Astrocyte of the hippocampus (primary cell): ENCODE measurements at places on chromosomes 2 and 18.

- DNase-seq, result no peak
Observed at GRCh38 chr2:218816561-218817011, 15.0 kb downstream of the PRKAG3 start.

GRCh38 chr2:219038600-219038999 is 2.7 kb downstream of the CFAP65 start:
- DNase-seq, result no peak

DNA sequence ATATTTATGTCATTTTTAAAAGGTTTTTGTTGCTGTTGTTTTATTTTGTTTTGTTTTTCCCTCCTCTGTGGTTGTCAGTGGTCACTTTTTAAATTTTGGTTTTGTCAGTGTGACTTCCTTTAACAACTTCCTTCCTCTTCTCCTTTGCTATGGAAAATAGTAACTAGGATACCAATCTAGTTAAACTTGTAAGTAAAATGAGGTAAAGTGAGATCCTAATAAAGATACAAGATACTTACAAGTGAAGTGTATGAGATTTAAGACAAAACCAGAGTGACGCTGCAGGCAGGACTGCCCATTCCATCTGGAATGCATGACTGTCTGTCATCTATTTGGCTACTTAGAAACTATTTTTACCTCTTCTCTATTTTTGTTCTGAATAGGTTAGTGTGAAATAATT is 30.6 kb upstream of the CREB1 start:
- no peak for DNase-seq

DNA sequence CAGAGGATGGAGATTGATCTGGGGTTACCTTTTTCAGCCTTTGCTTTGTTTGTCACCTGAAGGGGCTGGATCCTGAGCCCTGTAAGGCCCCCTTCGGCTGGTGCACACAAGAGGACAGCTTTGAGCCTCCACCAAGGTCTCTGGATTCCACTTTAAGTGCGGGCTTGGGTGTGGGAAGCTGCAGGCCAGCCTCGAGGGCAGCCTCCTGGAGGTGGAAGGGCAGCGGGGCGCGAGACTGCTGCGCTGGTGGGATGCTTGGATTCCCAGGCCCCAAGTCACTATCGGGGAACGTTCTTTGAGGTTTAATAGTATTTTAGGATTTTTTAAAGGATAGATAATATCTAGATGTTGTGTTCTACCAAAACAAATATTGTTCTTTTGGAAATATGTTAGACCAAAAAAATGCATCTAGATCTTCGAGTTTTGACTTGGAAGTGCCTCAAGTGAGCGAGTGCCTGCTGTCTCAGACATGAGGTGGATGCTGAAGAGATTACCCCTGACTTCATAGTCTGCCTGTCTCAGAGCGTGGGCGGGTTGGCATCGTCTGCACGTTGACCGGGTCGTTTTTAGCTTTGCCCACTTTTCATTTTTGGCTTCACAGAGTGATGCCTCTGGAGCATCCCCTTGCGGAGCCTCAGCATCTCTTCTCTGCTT is 113.8 kb downstream of the AGAP1 start:
- DNase-seq, result no peak

GRCh38 chr18:78900938-78901909 is 78.4 kb upstream of the SALL3 start:
- DNase-seq, result no peak

GRCh38 chr2:19787134-19787533 is 114.6 kb downstream of the TTC32 start:
- no peak for DNase-seq

- DNase-seq, result no peak
Observed at GRCh38 chr2:71620116-71620515, 166.8 kb downstream of the DYSF start.

DNA sequence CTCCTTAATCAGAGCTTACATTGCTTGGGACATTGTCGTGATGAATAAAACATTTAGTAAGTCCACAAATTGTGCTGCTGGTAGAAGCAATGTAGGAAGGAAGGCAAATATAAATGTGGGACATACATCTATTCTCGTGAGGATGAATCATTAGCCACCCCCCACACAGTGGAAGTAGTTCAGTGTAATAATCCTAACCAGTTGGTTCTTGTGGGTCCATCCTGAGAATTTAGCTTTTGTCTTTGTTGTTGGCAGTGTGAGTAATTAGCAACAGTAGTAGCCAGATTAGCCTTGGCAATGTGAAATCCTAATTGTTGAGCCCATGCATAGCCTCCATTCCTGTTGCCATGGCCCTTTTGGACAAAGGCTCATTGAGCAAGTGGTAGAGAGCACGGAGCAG is 532.1 kb downstream of the FBXO15 start:
- DNase-seq, result peak; percentile 34

GRCh38 chr2:192186806-192187205 is 7.9 kb downstream of the TMEFF2 start:
- no peak for DNase-seq

GRCh38 chr2:21131861-21132260 is 8.1 kb downstream of the TDRD15 start:
- DNase-seq, result no peak

DNA sequence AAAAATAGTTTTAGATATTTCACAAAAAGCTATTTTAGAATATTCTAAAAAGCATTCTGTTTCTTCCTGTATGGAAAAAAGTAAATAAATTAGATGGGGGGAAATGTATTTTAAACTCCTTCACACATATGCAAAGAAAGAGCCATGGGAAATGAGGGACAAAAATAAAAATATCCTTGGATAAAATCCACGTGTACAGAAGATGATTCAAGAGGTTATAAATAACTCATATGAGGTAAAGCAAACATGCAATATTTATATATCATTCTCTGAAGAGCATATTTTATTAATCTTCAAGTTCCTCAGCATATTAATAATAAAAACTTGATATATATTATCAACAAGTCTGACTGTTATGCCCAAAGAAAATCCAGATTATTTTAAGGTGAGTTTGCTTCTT is 8.8 kb upstream of the GFPT1 start:
- no peak for DNase-seq

DNA sequence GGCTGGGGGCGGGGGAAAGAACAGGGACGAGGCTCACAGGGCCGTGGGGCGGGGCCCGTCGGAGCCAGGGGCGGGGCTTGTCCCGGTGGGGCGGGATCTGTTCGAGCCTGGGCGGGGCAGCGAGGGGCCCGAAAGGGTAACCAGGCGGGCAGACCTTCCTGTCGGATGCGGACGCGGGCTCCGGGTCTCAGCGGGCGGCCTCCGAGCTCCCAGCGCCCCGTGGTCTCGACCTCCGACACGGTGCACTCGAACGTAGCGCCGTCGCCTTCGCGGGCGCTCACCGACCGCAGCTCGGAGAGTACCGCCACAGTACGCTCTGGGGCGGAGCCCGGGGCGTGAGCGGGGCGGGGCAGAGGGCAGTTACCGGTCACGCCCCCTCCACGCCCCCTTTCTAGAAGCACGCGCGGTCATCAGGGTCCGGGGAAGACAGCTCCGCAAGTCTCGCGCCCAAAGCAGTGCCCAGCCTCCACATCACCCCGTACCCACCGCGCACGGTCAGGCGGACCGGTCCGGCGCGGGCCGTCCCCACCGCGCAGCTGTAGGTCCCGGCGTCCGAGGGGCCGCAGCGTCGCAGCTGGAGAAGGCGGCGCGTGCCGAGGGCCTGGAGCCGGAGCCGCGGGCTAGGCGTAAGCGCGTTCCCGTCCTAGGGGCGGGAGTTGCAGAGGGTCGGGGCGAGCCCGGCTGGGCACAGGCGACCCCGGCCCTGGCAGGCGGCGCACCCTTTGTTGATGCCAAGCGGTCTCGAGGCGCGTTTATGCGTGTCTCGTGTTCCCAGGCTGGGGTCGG is 8.7 kb downstream of the TMEM198 start:
- peak; percentile 94 for DNase-seq

GRCh38 chr18:61992285-61992684 is 99.5 kb upstream of the RNF152 start:
- peak; percentile 89 for DNase-seq

DNA sequence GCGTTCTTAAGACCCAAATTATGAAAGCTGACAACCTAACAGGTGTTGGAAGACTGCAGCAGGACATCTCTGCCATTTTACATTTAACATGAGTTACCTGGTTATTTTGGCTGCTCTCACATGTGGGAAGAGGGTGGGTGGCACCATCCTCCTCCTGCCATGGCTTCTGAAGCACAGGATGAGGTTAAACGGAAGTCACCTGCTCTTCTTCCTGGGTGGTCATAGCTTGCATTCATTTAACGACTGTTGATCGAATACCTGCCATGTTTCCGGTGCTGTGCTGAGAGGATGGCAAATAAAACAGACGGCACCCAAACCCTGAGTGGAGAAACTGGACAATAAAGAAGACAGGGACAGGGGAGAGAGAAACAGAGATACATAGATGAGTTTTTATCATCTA is 118.0 kb downstream of the RHBDD1 start:
- DNase-seq, result no peak

- no peak for DNase-seq
Observed at GRCh38 chr2:235979037-235979436, 189.1 kb downstream of the GBX2 start.

GRCh38 chr2:169139993-169140767 is 70.8 kb downstream of the DHRS9 start:
- no peak for DNase-seq

GRCh38 chr2:234355021-234355720 is 141.7 kb downstream of the ARL4C start:
- no peak for DNase-seq

- DNase-seq, result no peak
Observed at GRCh38 chr2:120716641-120717585, 18.8 kb upstream of the GLI2 start.

- no peak for DNase-seq
Observed at GRCh38 chr2:205932861-205933260, 153.1 kb downstream of the INO80D start.

DNA sequence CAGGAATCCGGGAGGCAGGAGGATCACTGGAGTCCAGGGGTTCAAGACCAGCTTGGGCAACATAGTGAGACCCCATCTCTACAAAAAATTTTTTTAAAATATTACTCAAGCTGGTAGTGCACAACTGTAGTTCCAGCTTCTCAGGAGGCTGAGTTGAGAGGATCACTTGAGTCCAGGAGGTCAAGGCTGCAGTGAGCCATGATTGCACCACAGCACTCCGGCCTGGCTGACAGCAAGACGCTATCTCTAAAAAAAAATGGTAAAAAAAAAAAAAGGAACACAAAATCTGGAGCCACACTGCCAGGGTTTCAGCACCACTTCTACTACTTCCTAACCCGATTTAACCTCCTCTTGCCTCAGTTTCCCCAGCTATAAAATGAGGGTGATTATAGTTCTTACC is 57.0 kb downstream of the STEAP3 start:
- DNase-seq, result no peak

DNA sequence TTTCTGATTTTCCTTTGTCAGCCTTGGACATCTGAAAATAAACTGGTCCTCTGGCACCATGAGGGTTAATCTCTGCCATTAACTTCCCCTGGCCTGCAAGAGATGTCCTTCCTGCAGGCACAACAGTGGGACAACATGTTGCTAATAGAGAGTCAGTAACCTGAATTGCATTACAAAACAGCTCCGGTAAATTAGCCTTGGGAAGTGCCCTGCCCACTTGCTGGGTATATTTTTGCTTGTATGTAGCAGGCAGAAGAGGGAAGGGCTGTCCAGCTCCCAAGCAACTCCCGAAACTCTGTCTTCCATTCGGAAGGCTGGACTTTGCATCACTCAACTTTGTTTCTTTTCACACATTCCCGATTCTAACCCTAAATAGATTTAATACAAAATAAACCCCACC is 104.4 kb upstream of the ATP8B1 start:
- no peak for DNase-seq

- no peak for DNase-seq
Observed at GRCh38 chr2:41932241-41933045, 115.4 kb upstream of the PKDCC start.

- DNase-seq, result no peak
Observed at GRCh38 chr2:21254170-21254965, 130.6 kb downstream of the TDRD15 start.

DNA sequence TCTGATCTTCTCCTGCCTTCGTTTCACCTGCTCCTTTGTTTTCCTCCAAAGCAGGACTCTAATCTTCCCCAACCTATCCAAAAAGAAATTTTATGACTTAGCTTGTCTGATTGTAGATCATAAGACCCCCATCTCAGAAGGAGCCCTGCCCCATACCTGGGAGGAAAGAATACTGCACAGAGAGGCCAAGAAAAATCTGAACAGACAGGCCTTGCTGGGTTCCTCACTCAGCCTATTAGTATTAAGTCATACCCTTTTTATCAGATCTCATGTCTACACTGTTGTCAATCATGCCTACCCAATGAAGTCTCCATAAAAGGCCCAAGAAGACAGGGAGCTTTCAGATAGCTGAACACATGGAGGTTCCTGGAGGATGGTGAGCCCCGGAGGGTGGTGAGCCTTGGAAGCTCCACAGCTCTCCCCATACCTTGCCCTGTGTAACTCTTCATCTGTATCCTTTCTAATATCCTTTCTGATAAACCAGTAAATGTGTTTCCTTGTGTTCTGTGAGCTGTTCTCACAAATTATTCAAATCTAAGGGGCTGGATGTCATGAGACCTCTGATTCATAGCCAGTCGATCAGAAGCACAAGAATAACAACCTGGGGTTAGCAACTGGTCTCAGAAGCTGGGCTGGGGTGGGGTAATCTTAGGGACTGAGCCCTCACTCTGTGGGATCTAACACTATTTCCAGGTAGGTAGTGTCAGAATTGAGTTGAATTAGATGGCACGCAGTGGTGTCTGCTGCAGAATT is 108.8 kb downstream of the SPOPL start:
- peak; percentile 16 for DNase-seq

DNA sequence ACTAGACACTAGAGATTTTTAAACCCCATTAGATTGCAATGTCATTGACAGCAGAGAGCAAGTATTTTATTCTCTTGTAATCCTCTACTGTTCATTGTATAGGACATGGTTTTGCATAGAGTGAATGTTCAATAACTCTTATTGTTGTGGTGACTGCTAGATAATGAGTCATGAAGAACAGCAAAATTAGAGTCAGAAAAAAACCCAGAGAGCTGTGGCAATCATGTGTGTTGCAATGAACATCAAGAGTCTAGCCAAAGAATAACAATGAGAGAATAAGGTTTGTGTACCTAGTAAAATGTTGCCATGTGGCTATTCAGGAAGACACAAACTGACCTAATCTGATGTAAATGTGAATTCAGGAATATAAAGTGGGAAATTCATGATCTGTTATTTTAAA is 684.0 kb downstream of the DSC3 start:
- DNase-seq, result peak; percentile 31

DNA sequence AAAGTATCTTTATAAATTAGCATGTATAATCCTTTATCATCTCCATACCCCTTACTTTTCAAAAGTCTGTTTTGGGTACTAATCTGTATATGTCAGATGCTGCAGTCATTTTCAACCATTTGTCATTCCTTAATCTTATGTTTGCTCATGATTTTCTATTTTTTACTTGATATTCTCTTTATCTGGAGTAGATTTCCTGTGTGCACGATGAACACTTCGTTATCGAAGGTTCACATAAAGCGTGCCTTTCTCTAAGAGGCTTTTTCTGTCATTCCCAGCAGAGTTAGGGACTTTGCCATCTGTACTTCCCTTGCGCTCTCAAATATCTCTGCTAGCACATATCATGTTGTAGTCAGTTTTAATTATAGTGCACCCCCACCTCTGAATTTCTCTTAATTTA is 123.2 kb downstream of the BIRC6 start:
- DNase-seq, result no peak

GRCh38 chr2:78928502-78928901 is 97.0 kb upstream of the REG3G start:
- no peak for DNase-seq

GRCh38 chr2:100799686-100800085 is 20.3 kb upstream of the NPAS2 start:
- DNase-seq, result no peak

- DNase-seq, result no peak
Observed at GRCh38 chr2:146048141-146048540, 1528.2 kb upstream of the ZEB2 start.

- peak; percentile 38 for DNase-seq
Observed at GRCh38 chr2:204545861-204546735, 823 bp downstream of the PARD3B start.
